ENCODE measurements at places on chromosomes 2 and 18. TPM values are rescaled to one million over a fixed set of nuclear protein-coding genes. Genes with fewer than 3 reads are reported as not detected.

DNA sequence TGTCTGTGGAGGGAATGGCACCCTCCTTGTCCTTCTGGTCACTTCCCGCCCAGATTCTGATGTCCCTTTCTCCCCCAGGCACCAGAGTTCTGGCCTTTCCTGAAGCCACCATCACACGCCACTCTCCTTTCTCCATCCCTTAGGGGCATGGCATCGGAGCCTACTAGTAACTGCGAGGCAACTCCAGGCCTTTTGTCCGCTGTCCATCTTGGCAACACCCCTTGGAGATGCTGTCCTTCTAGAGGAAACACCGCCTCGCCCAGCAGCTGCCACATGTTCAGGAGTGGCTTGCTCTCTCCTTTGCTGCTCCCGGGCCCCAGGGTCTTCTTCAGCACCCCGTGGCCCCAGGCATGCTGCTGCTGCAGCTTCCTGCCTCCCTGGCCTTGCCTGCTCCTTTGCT is 267.0 kb downstream of the SRBD1 start:
- no peak for DNase-seq

DNA sequence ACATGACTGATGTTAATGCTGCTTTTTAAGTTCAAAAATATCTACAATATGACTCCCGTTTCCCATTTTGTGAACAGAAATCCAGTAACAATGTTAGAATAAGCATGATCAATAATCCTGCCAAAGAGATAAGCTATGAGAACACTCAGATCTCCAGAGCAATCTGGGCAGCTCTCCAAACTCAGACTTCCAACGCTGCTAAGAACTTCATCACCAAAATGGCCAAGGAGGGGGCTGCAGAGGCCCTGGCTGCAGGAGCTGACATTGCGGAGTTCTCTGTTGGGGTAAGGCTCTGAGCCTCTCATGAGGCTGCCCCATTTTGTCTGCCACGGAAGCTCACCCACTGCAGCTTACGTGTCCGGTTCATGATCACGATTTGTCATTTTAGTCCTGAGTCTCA is 68.4 kb downstream of the UGGT1 start:
- DNase-seq: no peak

DNA sequence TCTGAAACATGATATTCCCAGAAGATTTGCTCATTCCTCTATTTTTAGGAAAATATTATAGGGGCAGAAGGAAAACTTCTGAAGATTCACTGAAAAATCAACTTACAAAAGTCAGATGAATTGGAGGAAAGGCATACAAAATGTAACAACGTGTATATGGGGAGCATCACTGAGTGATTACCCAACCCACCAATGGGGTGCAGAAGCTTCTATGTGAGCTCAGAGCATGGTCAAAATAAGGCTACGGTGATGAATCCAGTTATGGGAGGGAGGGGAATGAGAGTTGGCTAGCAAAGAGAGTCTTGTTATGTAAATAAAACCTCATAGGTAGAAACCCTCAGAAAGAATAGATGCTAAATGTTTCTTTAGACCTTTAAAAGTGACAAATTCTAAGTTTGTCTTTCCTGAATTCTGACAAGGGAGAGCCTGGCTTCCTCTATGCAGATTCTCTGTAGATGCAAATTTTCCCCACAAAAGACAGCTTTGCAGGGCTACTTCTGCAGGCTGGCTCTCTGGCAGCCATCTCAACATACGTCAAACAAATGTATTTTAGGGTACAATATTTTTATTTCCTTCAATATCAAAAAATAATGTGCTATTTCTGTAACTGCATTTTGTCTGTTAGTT is 171.4 kb upstream of the NDUFV2 start:
- DNase-seq: no peak

GRCh38 chr2:27175330-27175729 is 26.5 kb downstream of the TCF23 start:
- DNase-seq: no peak

DNA sequence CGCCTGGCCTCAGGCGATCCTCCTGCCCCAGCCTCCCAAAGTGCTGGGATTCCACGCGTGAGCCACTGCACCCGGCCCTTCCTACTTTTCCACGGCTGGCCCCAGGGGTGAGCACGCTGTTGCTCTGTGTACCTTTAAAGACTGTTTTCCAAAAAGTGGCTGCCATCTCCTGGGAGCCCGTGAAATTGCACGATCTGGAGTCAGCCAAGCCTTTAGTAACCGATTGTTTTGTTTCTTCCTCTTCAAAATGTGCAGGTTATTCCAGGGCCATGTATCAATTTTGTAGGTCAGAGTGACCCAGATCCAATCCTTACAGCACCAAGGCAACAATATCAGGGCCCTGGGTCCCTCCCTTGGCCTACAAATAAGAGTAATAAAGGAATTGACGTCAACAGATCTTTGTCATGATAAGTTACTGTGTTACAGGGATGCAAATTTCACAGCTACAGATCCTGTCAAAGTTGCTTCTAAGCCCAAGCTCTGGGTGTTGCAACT is 135.6 kb upstream of the ZNF236 start:
- peak; percentile 59 for DNase-seq

Gene FABP1
- total RNA-seq: not detected

Gene RESP18
- total RNA-seq: not detected

Data from bronchial epithelial cell (primary cell).